ENCODE measurements at places on chromosomes 1 and 21. TPM values are rescaled to one million over a fixed set of nuclear protein-coding genes. Genes with fewer than 3 reads are reported as not detected.

LIN28A gene
- not detected for total RNA-seq

DCST1 gene
- not detected for total RNA-seq

TLCD4 gene
- total RNA-seq: 0.08 TPM

GRIK1 gene
- not detected for total RNA-seq

LCE3D gene
- total RNA-seq: not detected

TSPAN1 gene
- 31.9 TPM for total RNA-seq

TCHH gene
- 0.04 TPM for total RNA-seq

TGFBR3 gene
- not detected for total RNA-seq

EVA1C gene
- 8.4 TPM for total RNA-seq

MFSD2A gene
- total RNA-seq: 67.8 TPM

AADACL3 gene
- not detected for total RNA-seq

NPHS2 gene
- total RNA-seq: not detected

NBPF6 gene
- not detected for total RNA-seq

SLC25A34 gene
- total RNA-seq: 0.30 TPM

C1orf116 gene
- total RNA-seq: 67.3 TPM

GJA9 gene
- 0.08 TPM for total RNA-seq

SVBP gene
- 23.0 TPM for total RNA-seq

LAMTOR5 gene
- total RNA-seq: 109 TPM

CRABP2 gene
- total RNA-seq: 7.6 TPM

ITLN2 gene
- not detected for total RNA-seq

OR10J5 gene
- not detected for total RNA-seq

HIVEP3 gene
- total RNA-seq: 1.7 TPM

RNF186 gene
- total RNA-seq: not detected

F3 gene
- 773 TPM for total RNA-seq

SLC30A10 gene
- not detected for total RNA-seq

BATF3 gene
- total RNA-seq: 0.80 TPM

APOBEC4 gene
- total RNA-seq: not detected

ZFP69 gene
- total RNA-seq: 5.3 TPM

KIF21B gene
- 2.9 TPM for total RNA-seq

ALG14 gene
- total RNA-seq: 1.3 TPM

NFASC gene
- 1.4 TPM for total RNA-seq

DENND2C gene
- 6.2 TPM for total RNA-seq

CR1L gene
- not detected for total RNA-seq

RWDD3 gene
- total RNA-seq: 9.0 TPM

HHIPL2 gene
- 0.08 TPM for total RNA-seq

DMRTB1 gene
- not detected for total RNA-seq

DHRS3 gene
- 14.1 TPM for total RNA-seq

FCRL2 gene
- total RNA-seq: not detected

EPHB2 gene
- 20.5 TPM for total RNA-seq

HHAT gene
- 1.4 TPM for total RNA-seq

AGRN gene
- total RNA-seq: 211 TPM

CFAP45 gene
- 0.11 TPM for total RNA-seq

GUCA2B gene
- total RNA-seq: not detected
